Gastrocnemius medialis (tissue), 4 donors: ENCODE measurements at places on chromosomes 12 and 14. TPM values are rescaled to one million over a fixed set of nuclear protein-coding genes. Genes with fewer than 3 reads are reported as not detected.
A peak's percentile ranks its signal among the peaks of the same experiment; 100 is the strongest.

The KLHL33 gene
- total RNA-seq: 2.4 TPM

The BLTP3B gene
- total RNA-seq: 71.3 TPM

The FANCM gene
- 3.9 TPM for total RNA-seq

The DNM1L gene
- total RNA-seq: 43.9 TPM

The KRT6A gene
- total RNA-seq: not detected

The OR6C2 gene
- total RNA-seq: not detected

The RERGL gene
- total RNA-seq: 0.71 TPM

The SYNE3 gene
- total RNA-seq: 4.7 TPM

The SLC8A3 gene
- 13.3 TPM for total RNA-seq

The SOAT2 gene
- not detected for total RNA-seq

- no peak for DNase-seq
These were observed 30.5 kb upstream of the CSRP2 start for GRCh38 chr12:76909290-76909689.

DNA sequence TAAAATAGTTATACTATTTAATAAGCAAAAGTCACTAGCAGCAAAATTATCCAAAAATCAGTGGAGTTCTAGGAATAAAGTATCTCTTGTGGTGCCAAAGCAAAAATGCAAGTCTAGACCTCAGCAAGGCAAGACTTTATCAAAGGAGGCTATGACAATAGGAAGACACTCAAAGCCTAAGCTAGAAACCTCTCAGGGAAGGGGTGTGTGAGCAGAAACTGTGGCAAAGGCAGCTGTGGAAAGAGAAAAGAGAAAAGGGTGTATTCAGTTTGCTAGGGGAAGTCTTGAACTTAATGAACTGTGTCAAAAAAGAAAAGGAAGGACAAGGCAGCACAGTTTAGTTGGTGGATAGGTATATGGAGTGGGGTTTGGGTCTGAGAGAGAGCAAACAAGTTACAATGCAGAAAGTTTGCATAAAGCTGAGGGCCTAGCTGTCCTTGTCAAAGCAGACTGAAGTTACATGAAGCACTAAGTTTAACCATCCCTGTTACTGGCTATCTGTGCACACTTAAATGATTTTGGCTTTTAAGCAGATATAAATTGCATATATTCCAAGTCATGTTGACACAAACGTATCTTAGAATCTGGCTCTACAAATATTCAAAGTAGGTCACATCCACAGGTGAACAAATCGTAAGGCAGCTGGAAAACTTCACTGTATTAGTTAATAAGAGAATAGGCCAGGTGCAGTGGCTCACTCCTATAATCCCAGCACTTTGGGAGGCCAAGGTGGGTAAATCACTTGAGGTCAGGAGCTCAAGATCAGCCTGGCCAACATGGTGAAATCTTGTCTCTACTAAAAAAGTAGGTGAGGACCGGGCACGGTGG is 31.0 kb upstream of the AMN1 start:
- no peak for DNase-seq

GRCh38 chr12:9786726-9787717 is 26.3 kb upstream of the CD69 start:
- DNase-seq: no peak

- no peak for DNase-seq
These were observed 389.6 kb upstream of the DDHD1 start for GRCh38 chr14:53542732-53543131.

- no peak for DNase-seq
These were observed 60.4 kb upstream of the SLC6A15 start for GRCh38 chr12:84973026-84973425.

DNA sequence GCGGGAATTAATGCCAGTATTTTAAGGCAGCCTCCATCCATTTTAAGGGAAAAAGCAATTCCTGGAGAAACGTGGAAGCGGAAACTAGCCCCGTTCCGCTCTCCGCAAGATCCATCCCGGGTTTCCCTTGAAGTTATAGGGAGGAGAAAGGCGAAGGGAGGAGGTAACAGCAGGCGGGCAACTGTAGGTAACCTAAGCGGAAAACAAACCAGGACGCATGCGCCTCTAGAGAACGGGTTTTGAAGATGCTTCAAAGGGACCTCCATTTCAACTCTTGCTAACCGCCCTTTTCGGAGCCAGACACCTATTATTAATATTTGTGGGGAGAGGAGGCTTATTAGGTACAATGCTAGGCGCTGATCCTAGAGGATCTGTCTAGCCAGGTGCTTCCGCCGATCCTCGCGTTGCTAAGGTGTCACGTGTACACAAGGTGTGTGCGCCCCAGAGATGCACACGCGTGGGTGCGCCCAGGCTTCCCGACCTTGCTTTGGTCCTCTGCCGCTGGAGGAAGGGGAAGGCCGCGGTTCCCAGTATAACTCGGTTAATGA is 6.2 kb downstream of the TBX5 start:
- DNase-seq: no peak

DNA sequence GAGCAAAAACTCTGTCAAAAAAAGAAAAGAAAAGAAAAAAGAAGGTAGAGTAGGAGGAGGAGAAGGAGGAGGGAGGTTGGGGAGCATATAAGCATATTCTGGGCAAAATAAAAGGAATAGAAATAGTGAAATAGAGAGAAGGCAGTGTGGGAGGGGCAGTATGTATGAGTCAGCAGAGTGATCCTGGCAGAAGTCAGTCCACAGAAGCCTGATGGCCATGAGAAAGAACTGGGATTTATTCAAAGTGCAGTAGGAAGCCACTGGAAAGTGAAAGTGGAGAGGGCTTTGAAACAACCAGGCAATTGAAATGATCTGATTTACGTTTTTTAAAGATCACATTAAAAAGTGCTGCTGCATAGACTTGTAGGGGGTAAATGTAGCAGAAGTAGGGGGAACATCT is 368.6 kb upstream of the USP15 start:
- no peak for DNase-seq

DNA sequence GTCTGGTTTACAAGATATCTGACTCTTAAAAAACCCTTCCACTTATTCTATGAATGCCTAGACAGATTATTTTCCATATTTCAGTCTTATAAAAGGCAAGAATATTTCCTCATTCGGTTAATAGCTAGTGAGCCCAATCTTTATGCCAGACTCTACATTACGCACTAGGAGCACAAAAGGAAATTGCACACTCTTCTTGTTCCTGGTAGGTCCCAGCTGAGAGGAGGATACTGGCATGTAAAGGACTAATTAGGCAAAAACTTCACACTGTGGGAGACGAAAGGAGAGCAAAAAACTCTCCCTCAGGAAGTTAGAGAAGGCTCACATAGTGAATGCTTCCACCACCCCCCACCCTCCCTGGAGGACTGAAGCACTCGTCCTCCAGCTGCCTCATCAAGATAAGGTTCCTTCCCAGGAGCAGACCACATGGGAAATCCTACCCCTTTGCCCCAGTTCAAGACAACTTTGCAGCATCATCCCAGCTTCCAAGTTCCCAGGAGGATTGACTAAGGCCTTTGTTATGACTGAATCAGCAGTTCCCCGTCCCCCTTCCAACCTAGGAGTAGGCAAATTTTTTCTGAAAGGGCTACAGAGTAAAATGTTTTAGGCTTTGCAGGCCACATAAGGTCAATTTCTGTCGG is 14.5 kb downstream of the CAPZA3 start:
- DNase-seq: no peak

- DNase-seq: no peak
These were observed 22.4 kb upstream of the RNU6-8 start for GRCh38 chr14:32225378-32225920.

GRCh38 chr12:132239796-132240668 is 89.4 kb downstream of the GALNT9 start:
- no peak for DNase-seq

DNA sequence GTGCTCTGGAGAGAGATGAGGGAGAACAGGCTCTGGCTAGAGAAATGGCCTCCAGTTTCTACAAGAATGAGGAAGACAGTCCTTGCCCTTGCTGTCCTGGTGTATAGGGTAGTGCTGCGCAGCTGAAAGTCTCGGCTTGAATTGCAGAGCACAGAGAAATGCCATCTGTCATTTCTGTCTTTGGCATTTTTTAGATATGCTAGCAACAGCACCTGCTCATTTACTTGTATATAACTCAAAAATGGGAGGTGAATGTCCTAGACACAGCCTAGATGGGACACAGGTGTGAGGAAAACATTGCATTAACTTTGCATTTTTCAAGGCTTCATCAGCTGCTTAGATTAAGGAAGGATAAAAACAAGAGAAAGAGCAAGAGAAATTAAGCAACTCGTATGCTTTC is 35.8 kb downstream of the GPR19 start:
- DNase-seq: no peak

- peak; percentile 68 for DNase-seq
These were observed 6.8 kb downstream of the SIX1 start for GRCh38 chr14:60642270-60643140.

GRCh38 chr12:106046301-106046846 is 92.4 kb downstream of the NUAK1 start:
- DNase-seq: no peak

DNA sequence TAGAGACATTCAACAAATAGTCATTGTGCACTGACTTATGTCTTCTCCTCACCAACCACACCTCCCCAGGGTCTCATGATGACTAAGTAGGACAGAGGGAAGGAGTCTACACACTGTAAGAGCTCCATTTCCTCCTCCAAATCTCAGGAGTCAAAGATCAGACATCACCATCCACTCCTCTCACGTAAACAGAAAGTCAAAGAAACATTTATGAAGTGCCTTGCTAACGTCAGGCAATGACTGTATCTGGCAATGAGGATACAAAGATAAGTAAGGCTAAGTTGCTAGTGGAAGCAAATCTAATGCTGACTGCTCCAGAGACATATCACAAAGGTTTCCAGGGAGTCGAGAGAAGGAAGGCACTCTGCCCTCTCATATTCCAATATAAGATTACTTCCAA is 88.9 kb downstream of the SLC2A13 start:
- DNase-seq: no peak

DNA sequence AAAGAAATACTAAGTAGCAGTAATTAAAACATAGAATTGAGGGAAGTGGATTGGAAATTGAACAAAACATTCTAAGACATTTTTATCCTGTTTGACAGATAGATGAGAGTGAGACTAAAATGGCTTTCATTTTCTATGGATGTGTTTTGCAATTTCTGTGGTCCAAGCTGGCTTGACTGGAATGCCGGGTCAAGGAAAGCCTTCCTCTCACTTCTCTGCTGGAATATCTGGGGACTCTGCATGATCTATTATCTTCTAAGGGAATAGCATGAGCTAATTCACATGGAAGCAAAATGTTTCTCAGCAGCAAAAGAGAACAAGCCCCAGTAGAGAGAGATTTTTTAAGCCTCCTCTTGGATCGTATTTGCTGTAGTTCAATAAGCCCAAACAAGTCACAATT is 407.9 kb upstream of the ATXN7L3B start:
- no peak for DNase-seq

DNA sequence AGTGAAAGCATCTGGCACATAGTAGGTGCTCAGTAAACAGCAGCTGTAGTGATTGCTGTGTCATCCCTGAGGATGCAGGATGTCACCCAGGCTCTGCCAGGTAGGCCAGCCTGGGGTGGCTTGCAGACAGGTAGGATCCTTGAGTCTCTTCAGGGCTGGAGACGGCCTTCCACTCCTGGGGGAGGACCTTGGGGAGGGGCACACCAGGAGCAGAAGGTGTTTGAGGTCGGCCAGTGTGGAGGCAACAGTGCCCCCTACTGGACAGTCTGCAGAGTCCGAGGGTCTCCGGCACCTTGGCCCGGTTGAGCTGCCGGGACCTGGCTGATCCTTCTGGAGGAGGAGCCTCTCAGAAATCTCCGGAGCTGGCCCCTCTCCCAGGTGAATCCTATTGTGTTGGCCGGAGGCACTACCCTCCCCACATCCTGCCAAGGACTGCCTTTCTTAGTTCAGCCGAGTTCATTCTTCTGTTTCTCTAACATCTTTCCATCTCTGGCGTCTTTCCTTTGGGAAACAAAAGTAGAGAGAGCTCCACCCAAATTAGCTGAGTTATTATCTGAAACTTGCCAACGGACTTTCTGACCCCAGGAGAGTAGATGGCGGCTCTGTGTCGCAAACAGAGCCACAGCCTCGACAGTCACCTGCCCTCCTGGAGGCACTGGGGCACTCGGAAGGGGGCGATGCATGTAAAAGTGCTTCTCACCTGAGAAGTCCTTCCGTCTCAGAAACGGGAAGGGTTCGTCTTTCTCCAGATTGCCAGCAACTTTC is 41.8 kb upstream of the CLMN start:
- no peak for DNase-seq

GRCh38 chr12:7905071-7905470 is 30.9 kb downstream of the SLC2A3 start:
- no peak for DNase-seq

DNA sequence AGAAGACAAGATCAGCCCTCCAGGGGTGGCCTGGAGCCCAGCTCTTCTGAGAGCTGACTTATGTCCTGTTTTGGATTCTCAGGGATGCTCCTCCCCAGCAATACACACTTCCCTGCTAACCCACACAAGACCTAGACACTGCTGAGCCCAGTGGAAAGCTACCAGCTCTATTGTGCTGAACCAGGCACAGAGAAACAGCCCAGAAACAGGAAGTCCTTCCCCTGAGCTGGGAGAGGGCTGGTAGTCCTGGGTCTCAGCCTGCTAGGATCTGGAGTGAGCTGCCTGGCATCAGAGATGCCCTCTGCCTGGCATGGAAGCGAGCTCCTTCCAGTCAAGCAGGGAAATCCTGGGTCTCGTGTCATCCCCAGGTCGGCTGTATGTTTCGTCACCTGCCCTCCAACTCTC is 1.2 kb upstream of the LAG3 start:
- DNase-seq: no peak

GRCh38 chr12:8664228-8664913 is 1.7 kb upstream of the MFAP5 start:
- DNase-seq: peak; percentile 78

GRCh38 chr12:90207799-90208198 is 499.2 kb upstream of the ATP2B1 start:
- DNase-seq: no peak

- DNase-seq: no peak
These were observed 11.9 kb downstream of the SLC25A29 start for GRCh38 chr14:100294213-100294962.

- no peak for DNase-seq
These were observed 184.8 kb downstream of the ETV6 start for GRCh38 chr12:11834104-11834812.

DNA sequence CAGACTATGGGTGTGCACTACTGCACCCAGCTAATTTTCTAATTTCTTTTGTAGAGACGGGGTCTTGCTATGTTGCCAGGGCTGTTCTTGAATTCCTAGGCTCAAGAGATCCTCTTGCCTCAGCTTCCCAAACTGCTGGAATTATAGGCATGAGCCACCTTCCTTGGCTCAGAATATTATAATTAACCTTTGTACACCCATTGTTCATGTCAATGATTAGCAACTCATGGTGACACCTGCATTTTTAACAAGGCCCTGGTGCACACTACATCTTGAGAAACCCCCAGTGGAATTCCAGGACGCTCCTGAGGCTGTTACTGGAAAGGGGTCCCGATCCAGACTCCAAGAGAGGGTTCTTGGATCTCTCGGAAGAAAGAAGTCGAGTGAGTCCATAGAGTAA is 28.3 kb upstream of the CCDC63 start:
- no peak for DNase-seq

DNA sequence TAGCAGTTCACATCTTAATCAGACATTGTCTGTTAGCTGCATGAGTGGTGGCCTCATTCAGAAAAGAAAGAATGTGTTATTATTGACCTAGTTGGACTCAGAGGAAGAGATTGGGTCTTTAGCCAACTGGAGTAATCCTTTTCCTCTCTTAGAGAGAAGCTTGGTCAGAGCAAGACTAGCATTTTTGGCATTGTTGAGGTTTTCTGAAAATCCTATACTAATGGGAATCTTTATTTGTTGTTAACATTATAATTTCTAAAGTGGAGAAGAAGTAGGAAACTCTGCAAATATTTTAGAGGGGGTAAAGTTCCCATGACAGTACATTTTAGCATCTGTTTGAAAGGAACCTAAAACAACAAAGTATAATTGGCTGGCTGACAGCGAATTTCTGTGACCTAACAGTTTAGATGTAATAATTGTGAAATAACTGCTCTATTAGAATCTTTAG is 9.7 kb downstream of the TOX4 start:
- no peak for DNase-seq
